Stimulated activated CD8-positive, alpha-beta memory T cell treated with anti-CD3 and anti-CD28 coated beads, Interleukin-4, amount 100 ng/mL, for 48 hours (primary cell): ENCODE measurements at places on chromosomes 6 and 20.

GRCh38 chr20:53598140-53599043 lies 4.8 kb upstream of the ZNF217 start:
- no peak for DNase-seq

DNA sequence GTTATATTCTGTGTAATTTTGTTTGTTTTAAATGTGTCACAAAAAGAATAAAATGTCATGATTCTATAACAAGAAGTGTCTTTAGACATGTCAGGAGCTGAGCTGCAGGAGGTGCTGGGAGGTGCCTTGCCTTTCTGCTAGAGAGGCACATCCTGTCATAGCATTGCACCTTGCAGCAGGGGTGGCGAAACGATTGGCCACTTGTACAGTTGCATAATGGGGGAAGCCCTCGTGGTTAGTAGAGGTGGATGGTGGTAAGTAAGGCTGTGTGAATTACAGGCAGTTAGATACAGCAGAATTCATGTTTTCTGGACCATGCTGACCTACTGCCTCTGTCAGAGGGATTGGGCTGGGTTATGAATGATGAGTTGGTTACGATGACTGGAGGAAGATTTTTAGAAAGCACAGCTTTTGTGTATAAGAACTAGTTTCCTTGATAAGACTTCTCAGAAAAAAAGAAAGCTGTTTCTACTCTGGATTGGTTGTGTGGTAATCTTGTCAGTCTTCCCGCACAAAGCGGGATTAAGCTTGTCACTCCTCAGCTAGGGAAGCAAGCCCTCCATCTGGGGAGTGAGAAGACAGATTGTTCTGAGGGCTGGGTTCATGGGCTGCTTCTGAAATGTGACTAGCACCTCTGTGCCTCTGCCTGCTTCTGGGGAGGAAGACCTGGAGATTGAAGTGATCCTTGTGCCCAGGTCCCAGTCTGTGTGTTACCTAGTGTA lies 74.9 kb downstream of the FOXO3 start:
- DNase-seq, result peak; percentile 45

GRCh38 chr6:2197984-2198383 lies 47.4 kb downstream of the GMDS start:
- no peak for DNase-seq

- peak; percentile 21 for DNase-seq
These were observed 38.2 kb upstream of the ZBP1 start for GRCh38 chr20:57658447-57658832.

GRCh38 chr20:14829906-14830305 lies 492.5 kb upstream of the FLRT3 start:
- no peak for DNase-seq

DNA sequence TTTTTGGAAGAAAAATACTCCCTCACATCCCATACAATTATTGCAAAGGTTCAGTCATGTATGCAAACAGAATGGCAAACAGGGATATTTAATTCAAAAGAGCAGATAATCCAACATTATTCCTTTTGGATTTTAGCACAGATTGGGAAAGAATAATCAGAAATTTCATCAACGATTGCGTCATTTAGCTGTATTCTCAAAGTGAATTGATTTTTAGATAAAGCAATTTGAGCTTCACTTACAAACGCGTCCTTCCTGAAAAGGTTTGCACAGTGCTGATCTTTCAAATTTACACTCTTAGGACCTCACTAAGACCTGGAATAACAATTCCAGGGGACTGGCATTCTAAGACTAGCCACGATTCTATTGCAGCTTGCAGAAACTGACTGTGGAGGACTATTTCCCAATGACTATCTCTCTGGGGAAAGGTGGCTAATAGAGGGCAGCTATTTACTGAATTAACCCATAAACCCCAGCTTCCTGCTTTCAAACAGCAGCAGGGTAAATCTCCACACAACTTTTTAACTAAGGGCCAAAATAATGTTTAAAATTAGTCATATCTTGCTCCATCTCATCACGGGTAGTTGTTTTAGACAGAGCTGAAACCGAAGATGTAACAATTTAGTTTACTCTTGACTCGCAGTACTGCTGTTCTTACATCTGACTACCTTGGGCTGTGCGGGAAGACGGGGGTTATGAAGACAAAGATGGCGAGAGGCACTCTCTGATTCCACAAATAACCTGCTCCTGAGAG lies 131.2 kb upstream of the FAM184A start:
- DNase-seq, result no peak

DNA sequence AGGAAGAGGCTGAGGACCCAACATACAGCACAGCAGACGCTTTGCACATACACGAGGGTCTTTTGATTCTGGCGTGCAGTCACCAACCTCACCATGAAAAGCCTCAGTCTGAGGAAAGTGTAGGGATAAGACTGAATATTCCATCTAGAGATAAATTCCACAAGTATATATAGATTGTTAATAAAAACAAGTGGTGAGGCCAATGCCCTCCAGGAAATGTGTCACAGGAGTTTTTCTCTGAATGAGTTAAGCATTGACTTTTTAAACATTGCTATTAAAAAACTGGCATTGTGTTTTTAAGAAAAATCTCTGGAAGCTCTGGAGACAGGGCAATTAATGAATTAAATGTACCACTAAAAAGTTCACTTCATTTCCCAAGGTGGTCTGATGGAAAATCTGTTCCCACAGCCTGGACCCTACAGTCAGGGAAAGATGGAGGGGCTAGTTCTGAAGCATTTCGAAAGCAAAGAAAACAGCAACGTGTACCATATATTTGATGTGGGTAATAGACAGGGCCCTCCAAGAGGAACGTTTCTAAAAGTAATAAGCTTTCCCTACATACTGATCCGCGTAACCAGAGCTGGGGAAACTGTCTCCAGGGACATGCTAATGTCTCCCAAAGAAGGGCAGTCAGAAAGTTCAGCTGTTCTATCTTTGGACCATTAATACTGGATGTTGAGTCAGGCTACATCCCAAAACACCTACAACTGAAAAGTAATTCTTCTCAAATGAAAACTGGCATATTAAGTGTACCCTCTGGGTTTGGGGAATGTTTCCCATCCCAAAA lies 301.1 kb downstream of the FOXC1 start:
- DNase-seq, result no peak

GRCh38 chr20:31923388-31924331 lies 28.2 kb downstream of the PDRG1 start:
- DNase-seq, result no peak

- DNase-seq, result no peak
These were observed 188.6 kb downstream of the DTNBP1 start for GRCh38 chr6:15474196-15474595.

DNA sequence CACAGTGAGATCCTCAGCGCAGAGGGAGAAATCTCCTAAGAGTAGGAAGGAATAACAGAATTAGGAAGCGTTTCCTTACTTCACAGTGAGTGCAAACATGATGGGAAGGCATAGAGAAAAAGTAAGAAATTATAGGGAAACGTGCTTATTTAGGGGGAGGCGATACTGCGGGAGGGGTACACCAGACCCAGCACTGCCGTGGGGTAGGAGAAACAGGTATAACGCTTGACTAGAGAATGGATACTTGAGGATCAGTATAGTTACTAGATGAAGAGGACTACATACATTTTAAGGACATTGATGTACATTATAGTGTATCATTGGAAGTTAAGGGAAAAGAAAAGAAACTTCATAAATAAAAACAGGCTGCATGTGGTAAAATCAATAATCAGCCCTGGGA lies 26.8 kb upstream of the HLA-E start:
- no peak for DNase-seq

DNA sequence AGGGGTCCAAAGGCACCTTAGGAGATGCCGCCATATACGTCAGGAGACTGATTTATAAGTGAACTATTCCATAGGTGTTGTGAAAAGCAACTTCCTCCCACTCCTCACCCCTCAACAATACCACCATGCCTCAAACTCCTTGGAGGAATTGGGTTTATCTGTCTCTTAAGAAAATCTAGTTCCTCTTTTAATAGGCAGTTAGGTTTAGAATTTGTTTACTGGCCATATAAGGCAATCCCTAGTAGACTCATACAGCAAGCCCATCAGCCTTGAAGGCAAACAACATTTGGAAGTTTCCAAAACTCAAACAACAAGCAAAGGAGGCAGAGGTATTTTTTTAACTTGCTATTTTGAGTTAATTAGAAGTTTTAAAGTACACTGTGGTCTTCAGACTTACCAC lies 66.1 kb downstream of the PRND start:
- no peak for DNase-seq

GRCh38 chr20:53547664-53548239 lies 45.9 kb downstream of the ZNF217 start:
- DNase-seq, result peak; percentile 34

DNA sequence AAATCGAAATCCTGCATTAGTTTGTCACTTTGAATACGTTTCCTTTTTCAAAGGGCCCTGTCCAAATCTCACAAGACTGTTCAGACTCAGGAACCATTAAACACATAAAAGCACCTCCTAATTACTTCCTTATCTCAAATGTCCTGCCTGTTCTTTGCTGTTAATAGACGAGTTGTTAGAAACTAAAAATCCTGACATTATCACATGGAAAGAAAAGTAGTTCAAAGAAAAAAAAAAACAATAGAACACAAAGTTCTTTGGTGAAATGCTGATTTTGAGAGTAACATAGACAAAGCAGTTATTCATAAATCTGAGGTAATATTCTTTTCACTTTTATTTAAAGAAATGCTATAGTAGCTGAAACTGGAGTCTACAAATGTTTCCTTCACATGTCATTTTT lies 12.1 kb upstream of the TAB2 start:
- DNase-seq, result no peak

- DNase-seq, result no peak
These were observed 42.9 kb downstream of the RSPO4 start for GRCh38 chr20:958936-959815.

- DNase-seq, result no peak
These were observed 4.3 kb downstream of the LAMP5 start for GRCh38 chr20:9518576-9519175.

DNA sequence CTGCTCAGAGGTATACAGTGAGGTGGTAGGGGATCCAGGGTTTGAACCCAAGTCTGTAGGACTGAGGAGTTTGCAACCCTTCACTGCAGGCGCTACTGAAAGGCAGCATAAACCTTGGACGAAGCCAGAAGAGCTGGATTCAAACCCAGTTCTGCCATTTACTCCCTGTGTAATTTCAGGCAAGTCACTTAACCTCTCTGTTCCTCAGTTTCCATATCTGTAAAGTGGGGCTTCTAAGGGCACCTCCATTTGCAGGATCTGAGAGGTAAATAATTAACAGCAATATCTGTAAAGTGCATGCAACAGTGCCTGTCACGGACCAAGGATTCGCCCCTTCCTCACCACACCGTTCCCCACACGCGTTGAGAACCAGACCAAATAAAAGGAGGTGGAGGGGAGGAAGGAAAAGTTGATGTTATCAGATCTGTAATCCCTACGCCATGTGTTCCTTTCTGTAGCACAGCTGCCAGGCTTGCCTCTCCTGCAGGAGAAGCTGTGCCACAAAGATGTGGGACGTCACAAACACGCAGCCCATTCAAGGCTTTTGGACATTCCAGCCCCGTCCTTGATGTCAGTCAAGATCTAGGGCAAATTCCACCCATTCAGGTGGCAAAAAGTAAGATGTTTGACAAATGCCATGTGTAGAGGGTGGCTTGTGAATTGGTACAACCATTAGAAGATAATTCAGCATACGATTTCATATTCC lies 9.8 kb downstream of the RIPOR3 start:
- DNase-seq, result no peak

- no peak for DNase-seq
These were observed 316.6 kb downstream of the TPBG start for GRCh38 chr6:82680192-82680591.

- DNase-seq, result no peak
These were observed 597.5 kb downstream of the TBC1D32 start for GRCh38 chr6:120736740-120737139.

DNA sequence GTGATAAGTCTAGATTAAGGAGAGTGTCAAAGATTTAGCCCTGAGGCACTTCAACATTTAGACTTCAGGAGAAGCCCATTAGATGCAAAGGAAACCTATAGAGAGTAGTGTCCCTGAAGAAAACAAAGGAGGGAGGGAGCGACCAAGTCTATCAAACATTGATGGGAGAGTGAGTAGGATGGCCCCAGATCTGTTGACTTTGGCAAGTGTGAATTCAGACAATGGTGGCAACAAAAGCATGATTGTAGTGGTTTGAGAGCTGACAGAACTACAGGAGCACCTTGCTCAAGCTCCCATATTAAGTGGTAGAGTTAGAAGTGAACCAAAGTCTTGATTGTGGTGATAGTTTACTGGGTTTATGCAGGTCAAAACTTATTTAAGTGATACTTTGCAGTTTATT lies 979 bp upstream of the ABCF1 start:
- DNase-seq, result no peak

DNA sequence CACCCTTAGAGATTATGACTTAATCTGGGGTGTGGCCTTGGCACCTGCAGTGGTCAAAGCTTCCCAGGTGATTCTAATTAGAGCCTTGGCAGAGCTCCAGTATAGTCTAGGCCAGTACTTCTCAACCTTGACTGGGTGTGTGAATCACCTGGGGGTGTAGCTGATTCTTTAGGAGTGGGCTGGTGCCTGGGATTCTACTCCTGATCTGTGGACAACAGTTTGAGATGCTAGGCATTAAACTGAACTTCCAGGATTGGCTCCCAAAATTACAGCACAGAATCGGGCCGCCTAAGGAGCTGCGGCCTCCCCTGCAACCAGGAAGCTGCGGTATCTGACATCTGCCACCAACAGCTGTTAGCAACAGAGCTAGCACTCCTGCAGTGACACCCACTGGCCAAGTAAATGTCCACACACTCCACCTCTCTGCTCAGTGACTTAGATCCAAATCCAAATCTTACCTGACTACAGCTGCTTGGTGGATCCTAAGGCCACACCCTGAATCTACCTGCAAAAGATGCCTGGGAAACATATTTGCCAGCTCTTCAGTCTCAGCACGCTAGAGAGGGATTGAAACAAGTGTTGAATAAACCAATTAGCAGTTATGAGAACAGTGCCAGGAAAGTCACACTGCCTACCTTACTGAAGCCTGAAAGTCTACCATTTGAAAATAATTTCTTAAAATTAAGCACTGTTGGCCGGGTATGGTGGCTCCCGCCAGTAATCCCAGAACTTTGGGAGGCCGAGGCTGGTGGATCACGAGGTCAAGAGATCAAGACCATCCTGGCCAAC lies 126.7 kb downstream of the UNC5CL start:
- peak; percentile 43 for DNase-seq

- DNase-seq, result no peak
These were observed 27.1 kb downstream of the TTLL9 start for GRCh38 chr20:31897541-31897940.

DNA sequence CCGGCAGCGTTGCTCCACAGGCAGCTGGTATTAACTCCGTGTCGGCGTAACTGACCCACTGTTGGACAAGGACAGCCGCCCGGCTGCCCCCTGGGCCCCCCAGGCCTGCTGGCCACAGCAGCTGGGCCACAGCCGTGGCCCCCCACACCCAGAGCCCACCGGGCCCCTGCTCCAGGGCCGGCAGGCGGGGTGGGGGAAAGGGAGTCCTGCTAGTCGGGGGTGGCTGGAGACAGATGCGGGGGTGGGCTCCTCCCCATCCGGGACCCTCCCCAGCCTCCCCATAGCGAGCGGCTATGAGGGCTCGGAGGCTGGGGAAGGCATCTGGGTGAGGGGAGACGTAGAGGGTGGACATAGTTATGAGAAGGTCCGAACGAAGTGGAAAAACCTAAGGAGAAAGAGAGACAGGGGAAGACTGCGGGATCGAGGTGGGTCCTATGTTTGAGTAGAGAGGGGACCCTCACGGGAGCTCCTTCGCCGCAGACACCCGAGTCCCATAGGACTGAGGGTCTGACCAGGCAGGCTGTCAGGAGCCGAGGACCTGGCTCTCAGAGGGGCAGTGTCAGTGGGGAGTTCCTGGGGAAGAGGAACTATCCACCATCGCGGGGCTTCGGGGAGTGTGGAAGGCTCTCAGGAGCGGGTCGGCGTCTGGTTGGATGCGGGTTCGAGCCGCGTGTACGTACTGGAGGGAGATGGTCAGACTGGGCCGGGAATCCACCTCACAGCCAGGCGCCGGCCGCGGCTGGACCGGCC lies 511 bp downstream of the VARS1 start:
- DNase-seq, result no peak
